ENCODE measurements at places on chromosomes 11 and 22.

GRCh38 chr11:116376547-116376946, 396.2 kb downstream of the BUD13 start:
- DNase-seq, result no peak

- DNase-seq, result peak; percentile 89
Observed at GRCh38 chr22:30574095-30574981, at the start of gene GAL3ST1. Gene GAL3ST1, minus strand, starts transcription at chr22:30574665. Its CDS starts 17,273 bp downstream, at chr22:30557392.

- DNase-seq, result peak; percentile 6
Observed at GRCh38 chr11:111000400-111001080, 245.0 kb upstream of the POU2AF2 start.

DNA sequence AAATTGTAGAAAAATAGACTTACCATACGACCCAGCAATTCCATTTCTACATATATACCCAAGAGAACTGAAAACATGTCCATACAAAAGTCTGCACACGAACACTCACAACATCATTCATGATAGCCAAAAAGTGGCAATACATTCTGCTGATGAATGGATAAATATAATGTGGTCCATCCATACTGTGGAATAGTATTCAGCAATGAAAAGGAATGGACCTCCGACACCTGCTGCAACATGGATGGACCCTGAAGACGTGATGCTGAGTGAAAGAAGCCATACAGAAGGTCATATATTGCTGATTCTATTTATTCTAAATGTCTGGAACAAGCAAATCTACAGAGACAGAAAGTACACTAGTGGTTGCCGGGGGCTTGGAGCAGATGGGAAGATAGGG, 19.2 kb downstream of the CPT1A start:
- DNase-seq, result no peak

DNA sequence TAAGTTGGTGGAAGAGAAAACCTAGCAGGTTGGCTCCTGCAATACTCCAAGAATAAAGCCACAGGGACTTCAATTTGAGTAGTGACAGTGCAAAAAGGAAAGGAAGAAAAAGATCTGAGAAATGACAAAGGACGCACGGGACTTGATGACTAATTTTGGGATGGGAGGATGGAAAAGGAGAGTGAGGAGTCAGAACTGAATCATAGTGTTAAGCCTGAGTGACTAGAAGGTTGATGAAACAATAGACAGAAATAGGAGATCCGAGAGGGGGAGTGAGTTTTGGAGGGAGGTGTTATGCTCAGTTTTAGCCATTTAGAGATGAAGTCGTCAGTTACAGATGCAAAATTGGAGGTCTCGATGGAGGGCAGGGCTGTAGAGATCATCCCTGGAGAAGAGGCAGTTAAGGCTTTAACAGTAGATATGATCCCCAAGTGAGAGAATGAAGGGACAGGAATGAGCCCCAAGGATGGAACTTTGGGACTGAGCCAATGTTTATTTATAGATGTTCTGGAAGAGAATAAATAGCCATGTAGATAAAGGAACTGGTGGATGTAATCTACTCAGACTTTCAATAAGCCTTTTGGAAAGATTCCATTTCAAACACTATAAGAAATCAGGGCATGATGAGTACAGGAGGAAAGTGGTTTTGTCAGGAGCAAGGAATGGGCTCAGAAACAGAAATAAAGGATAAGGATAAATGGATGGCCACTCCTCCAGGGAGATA, 108.9 kb upstream of the NCAM1 start:
- no peak for DNase-seq

- peak; percentile 32 for DNase-seq
Observed at GRCh38 chr11:28529540-28530410, 421.6 kb downstream of the METTL15 start.

DNA sequence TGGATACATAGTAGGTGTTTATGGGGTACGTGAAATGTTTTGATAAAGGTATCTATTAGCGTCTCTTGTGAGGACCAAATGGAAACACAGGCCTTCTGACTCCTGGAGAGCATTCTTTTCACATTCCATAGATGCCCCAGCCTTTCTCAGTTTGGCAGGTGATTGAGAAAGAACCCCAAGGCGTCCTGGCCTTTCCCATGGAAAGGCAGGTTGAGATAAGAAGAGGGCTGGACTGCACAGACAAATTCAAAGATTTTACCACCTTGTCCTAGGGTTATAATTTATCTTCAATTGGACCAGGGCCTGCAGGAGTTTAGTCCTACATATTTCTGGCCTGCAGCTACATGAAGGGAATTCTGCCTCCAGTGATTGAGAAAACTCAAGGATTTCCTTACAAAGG, 661 bp upstream of the OLFML1 start:
- DNase-seq, result no peak

- no peak for DNase-seq
Observed at GRCh38 chr22:34639911-34640310, 426.0 kb upstream of the ISX start.

- peak; percentile 91 for DNase-seq
Observed at GRCh38 chr11:127003260-127003981, 2.9 kb upstream of the KIRREL3 start.

GRCh38 chr11:111797145-111797581, 31.0 kb upstream of the PPP2R1B start:
- no peak for DNase-seq

- DNase-seq, result no peak
Observed at GRCh38 chr22:45230026-45230721, 10.5 kb downstream of the KIAA0930 start.

DNA sequence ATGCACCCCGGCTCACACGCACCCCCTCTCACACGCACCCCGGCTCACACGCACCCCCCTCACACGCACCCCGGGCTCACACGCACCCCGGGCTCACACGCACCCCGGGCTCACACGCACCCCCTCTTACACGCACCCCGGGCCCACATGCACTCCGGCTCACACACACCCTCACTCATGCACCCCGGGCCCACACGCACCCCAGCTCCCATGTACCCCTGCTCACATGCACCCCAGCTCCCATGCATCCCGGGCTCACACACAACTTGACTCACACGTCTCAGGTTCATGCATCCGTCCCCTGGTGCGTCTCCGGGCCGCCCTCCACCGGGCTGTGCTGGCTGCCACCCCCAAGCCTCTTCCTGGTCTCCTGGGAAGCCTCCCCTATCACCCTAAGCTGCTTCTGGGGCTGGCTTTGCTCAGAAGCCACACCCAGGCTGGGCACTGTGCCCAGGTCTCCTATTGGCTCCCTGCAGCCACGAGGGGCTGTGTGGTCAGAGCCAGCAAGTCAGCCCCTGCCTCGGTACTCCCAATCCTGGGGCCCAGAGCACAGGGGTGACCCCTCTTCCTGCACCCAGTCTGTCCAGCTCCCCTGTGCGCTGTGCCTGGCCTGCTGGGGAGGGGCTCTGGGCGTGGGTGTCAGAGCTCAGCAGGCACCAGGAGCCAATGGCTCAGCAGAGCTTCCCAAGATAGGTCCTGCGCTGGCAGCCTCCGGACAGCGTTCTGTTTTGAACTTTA, 16.9 kb downstream of the TSPAN4 start:
- peak; percentile 97 for DNase-seq

DNA sequence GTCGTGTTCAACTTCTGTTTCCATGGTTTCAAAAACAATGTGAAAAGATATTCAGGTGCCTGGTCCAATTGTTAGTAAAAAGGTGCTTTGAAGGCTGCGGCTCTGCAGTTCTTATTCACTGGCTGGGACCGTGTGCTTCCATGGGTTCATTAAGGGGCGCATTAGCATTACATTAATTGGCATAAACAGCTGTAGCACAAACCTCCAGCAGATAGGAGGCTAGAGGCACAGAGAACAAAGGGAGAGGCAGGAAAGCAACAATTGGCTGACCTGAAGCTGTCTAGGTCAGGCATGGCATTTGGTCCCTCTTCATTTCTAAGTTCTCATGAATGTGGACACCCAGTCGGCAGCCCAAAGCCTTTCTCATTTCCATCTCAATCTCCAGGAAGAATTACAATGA, 16.6 kb downstream of the PAK1 start:
- DNase-seq, result no peak

- DNase-seq, result peak; percentile 49
Observed at GRCh38 chr11:113113801-113114704, 152.8 kb downstream of the NCAM1 start.

DNA sequence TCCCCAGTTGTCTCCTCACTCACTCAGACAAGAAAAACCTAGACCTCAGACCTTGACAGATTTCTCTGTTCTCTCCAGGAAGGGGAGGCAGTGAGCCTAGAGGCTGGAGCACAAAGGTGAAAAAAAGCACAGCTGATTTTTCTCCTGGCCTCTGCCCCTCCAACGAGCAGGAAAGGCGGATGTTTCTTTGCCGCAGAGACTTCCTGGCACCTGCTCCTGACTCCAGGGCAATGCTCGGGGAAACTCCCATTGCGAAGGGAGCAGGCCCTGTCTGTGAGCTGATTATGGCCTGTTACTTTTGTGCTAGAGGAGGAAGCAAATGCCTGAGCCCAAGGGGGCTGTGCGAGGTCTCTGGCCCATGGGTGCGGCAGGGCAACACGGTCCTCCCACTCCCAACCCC, 25.4 kb downstream of the MS4A10 start:
- no peak for DNase-seq

DNA sequence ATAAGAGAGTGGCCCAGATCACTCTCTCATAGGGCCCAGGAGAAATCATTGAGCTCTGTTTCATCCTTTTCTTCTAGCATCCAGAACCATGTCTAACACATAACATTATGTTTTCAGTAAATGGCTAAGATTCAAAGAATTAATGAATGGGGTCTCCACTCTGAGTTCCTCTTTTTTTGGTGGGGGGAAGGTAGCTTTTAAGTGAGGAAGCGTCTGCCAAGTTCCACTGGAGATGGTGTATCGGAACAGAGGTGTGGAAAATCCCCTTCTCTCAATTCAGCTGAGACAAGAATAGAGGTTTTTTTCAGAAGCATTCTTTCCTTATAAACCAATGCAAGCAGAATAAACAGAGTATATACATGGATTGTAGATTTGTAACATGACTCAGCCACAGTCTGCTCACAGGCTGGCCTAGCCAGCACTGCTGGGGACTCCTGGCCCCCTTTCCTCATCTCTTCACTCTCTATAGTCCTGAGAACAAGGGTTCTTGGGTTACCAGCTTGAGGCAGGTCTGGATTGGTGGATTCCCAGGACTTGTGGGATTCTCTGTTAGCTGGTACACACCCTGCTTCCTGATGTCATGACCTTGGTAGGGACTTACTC, 97.2 kb downstream of the TRAF6 start:
- DNase-seq, result no peak

DNA sequence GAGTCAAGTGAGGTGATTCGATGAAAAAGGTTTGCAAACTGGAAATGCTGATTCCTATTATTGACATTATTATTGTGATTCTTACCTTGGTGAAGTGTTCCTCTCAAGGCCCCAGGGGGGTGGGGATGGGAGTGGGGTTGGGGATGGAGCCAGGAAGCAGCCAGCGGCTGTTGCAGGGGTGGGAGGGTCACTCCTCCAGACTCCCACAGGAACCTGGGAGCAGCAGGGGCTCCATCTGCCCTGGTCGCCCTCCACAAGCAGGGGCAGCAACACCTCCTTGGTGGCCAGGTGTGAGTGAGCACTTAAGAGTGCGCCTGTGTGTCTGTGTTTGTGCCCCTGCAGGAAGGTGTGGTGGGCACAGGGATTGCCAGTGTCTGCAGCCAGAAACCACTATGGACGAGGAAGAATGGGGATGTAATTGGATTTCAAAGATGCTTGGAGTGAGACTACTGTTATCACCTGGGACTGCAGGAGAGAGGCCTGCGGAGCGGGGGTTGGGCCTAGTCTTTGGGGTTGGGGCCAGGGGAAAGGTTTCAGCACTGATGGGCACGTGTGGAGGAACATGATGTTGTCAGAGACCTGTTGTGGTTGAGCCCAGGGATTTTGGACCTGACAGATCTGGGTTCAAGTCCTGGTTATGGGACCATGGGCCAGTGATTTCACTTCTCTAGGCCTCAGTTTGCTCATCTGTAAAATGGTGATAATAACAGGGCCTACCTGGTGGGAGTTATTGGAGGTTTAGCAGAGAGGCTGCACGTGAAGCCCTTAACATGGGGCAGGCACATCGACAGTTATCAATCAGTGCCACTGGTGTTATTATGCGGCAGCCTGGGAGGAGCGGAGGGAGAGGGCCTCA, 3.6 kb upstream of the TP53I11 start:
- DNase-seq, result no peak

DNA sequence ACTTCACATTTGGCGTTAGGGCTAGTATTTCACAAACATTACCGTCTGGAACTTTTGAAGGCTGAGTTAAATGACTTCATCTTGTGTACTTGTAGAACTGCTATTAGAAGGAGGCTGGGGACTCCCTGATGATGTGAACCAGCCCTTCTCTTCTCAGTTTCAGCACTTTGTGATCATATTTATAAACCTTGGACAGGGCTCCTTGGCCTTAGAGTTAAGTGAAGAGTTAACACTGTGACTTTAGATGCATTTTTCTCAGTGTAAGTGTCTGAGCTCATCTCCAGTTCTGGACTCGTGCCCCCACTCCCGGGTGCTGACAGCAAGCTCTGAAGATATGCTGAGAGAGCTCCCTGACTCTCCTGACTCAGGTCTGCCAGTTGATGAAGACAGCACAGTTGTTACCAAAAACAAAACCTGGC, 8.4 kb downstream of the MIAT start:
- no peak for DNase-seq

- DNase-seq, result no peak
Observed at GRCh38 chr11:69264486-69264885, 29.5 kb upstream of the MYEOV start.
